ENCODE measurements at places on chromosomes 1 and 21.

GRCh38 chr1:15443281-15443680 lies 5.0 kb downstream of the CTRC start:
- no peak for DNase-seq

DNA sequence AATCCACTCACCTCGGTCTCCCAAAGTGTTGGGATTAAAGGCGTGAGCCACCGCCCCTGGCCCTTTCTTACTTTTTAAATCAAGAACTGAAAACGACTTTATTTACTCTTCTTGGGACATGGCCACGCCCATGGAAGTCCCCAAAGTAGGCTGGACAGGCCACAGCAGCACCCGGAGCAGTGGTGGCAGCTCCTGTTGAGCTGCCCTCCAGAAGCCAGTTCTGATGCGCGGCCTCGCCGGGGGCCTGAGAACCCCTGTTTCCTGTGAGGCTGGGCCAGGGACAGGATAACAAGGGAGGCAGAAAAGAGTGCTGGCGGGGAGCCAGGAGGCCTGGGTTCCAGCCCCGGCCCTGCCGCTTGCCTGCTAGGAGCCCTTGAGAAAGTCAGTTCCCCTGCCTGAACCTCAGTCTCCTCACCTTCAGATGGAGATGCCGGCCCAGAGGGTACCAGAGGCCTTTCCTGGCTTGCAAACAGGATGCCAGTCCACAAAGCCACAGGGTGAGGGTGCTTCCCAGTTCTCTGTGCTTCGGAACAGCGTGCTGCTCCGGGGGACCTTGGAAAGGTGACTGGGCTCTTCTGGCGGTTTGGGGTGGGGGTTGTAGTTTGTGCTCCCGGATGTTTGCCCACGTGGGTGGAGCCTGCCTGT lies 59.4 kb downstream of the RUNX3 start:
- no peak for DNase-seq

- DNase-seq: no peak
Observed at GRCh38 chr1:92194511-92194910, 23.2 kb upstream of the C1orf146 start.

DNA sequence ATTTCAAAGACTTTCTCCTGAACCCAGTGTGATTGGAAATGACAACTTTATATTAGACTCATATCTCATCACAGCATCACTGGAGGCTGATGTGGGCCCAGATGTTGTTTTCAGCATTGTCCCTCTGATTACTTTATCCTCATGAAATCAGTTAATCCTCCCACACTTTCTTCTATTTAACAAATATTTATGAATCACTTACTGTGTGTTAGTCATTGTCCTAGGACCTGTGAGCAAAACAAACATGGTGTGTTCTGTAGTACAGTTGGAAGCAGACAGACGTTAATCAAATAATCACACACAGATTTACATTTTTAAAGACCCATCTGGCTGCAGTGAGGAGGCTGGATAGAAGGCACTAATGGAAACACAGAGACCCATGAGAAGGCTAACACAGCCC lies 383.7 kb downstream of the PRDM2 start:
- DNase-seq: no peak

GRCh38 chr1:185804206-185804605 lies 70.0 kb downstream of the HMCN1 start:
- no peak for DNase-seq

DNA sequence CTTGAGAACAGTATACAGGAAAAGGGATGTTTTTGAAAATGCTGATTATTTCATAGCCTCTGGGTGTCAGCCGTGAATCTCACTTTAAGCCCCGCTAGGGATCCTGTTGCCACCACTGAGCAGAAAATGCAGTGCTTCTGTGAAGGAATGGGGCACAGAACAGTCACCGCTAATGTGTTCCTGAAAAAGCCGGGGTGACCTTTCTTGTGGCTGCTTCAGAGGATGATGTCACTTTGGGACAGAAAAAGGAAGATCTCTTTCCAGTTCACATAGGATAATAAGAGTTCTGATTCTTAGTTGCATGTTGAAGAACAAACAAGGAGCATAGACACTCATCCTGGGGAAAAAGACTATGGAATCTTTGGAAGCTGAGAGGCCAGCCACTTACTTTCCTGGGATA lies 349.6 kb downstream of the DISC1 start:
- DNase-seq: no peak

- DNase-seq: no peak
Observed at GRCh38 chr1:112633628-112634027, 14.0 kb downstream of the CAPZA1 start.

DNA sequence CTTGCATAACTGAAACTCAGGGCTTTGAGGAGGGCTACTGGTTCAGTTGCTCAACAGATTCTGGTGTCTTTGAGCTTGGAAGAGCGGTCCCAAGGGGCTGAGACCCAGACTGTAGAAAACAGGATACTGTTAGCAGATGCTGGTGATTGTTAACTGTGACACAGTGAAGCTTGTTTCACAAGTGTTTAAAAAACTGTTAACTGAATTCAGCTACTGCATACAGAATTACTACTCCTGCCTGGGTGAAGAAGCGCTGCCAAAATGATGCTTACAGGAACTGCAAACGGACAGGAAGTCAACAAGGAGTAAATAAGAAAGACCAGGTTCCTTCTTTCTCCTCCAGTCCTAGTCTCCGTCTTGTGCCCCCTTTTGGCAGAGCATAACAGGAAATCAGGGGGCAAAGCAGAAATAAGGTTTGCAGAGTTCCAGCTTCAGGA lies 195.3 kb upstream of the USP25 start:
- DNase-seq: no peak

DNA sequence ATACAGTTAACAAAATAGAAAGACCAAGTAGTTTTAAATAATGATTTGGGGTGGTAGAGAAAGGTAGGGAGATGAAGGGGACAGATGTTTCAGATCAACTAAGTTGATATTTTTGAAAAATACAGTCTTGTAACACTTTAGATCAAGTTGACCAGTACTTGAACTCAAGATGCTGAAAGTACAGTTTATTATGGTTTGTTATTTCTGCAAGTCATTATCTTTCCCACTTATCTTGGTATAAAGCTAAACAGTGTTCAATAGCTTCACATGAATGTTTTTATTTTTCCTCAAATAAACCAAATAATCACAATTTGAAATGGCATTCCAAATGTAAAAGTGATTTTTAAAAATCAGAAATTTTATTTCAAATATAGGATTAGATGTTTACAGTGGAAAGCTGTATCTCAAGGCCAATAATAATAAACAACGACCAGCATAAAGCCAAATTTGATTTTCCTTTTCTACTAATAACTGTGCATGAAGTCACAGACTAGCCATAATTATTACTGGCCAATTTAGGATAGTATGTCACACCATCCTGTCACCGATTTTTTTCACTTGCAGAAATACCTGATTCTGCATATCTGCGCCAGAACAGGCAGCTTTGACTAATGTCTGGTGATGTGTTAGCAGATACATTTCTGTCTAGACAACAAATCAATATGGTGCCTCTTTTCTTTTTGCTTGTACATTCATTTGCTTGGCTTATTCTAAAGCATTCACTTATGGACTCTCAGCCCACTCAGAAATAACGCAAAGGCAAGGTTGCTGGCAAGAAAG lies 320.2 kb downstream of the TM2D1 start:
- no peak for DNase-seq

- DNase-seq: no peak
Observed at GRCh38 chr1:27102707-27103468, 52.0 kb downstream of the SLC9A1 start.

- DNase-seq: no peak
Observed at GRCh38 chr1:99548943-99549605, 96.8 kb upstream of the PALMD start.
